CD8-positive, alpha-beta memory T cell (primary cell): ENCODE measurements at places on chromosomes 11 and 22. TPM values are rescaled to one million over a fixed set of nuclear protein-coding genes. Genes with fewer than 3 reads are reported as not detected.

GRCh38 chr11:95134491-95134890 lies 44.8 kb downstream of the ENDOD1 start:
- no peak for DNase-seq
- H3K4me1 ChIP-seq = no peaks in the 10 kb centered on the region
- H3K27ac ChIP-seq = no peak overlapping the region

DNA sequence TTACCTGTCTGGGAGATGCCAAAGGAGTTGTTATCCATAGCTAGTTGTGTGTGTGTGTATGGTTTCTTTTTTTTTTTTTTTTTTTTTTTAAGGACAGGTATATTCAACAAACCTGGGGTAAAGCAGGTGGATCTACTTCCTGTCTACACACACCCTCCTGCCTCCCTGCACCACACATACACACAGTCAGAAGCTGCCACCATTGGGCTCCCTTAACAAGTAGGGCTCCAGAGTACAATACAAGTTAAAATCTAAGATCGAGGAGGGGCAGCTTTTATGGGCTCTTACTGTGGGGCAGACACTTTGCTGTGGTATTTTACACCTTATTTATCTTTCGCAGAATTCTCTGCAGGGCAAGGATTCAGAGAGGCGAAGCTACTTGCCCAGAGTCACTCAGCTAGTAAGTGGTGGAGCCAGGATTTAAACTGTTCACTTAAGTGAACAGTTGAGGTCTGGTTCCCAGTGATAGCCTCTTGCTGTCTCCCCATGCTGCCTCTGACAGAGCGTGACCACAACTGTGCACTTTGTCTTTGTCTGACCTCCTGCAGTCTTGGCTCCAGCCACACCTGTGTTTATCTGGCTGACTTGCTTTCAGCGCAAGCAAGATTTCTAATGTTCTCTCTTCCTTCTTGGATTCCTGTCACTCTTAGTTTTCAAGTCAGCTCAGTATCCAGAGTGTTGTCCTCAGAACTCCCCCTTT lies 135.0 kb downstream of the CSNK2A3 start:
- H3K36me3 ChIP-seq = no peaks in the 10 kb centered on the region
- no peak for DNase-seq
- H3K27me3 ChIP-seq = no peaks in the 10 kb centered on the region
- no peak overlapping the region for H3K27ac ChIP-seq
- no peaks in the 10 kb centered on the region for H3K4me1 ChIP-seq

Gene MRPL48
- 66.7 TPM for total RNA-seq

DNA sequence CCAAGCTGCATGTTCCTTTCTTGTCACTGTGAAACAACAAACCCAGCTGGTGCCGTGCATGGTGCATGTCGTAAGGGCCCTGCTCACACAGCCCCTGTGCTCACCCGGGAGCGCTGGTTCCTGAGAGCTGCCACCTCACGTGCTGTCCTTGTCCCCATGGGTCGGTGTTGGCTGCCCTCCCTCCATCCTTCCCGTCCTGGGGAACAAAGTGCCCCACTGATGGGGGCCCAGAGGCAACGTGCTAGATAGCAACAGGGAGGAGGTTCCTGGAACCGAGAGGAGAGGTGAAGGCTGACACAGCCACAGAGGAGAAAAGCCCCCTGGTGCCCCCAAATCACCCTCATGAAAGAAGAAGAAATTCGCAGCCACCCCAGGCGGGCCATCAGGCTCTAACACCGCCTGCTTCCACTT lies 56.6 kb upstream of the SLC22A12 start:
- H3K4me3 ChIP-seq = no peak overlapping the region
- DNase-seq = no peak
- no peaks in the 10 kb centered on the region for H3K36me3 ChIP-seq
- no peaks in the 10 kb centered on the region for H3K4me1 ChIP-seq
- peaks cover 11% of the 10 kb centered on the region for H3K27me3 ChIP-seq
- no peak overlapping the region for H3K27ac ChIP-seq

Gene PRG2
- total RNA-seq = not detected

DNA sequence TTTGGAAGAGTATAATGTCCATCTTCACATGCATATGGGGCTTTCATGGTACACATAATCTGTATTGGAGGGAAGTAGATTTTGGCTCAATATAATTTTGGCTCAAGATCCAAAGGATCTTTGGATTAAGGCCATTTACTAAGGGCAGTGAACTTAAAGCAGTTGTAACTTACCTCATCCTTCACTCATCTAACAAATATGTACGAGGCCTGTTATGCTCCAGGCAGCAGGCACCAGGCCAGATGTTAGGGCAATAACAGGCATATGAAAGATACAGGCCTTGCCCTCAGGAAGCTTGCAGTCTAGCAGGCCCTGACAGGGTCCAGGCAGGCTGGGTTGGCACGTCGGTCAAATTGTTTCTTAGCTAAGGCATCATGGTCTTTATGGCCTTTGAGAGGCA lies 44.6 kb downstream of the LIF start:
- no peak overlapping the region for H3K4me3 ChIP-seq
- no peaks in the 10 kb centered on the region for H3K27me3 ChIP-seq
- H3K4me1 ChIP-seq = peaks cover 2% of the 10 kb centered on the region
- no peak overlapping the region for H3K27ac ChIP-seq
- no peaks in the 10 kb centered on the region for H3K36me3 ChIP-seq

- H3K36me3 ChIP-seq = no peaks in the 10 kb centered on the region
- H3K4me3 ChIP-seq = peak overlapping the region; percentile 84
- peaks cover 23% of the 10 kb centered on the region for H3K4me1 ChIP-seq
- H3K27me3 ChIP-seq = no peaks in the 10 kb centered on the region
- no peak for DNase-seq
- peak overlapping the region; percentile 77 for H3K27ac ChIP-seq
Measured at GRCh38 chr11:57568330-57568766, 876 bp upstream of the UBE2L6 start.

DNA sequence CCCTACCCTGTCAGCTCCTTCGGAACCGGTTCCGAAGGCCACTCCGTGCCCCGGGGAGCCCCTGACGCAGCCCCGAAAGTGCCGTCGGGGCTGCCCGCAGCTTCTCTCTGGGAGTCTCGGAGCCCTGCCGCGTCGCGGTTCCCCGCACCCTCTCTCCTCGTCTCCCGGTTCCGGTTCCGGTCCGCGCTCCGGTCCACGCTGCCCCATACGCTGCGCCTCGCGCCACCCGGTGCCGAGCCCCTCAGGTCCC lies 618 bp downstream of the MTA2 start:
- H3K27ac ChIP-seq = peak overlapping the region; percentile 86
- peaks cover 29% of the 10 kb centered on the region for H3K4me1 ChIP-seq
- peak overlapping the region; percentile 89 for H3K4me3 ChIP-seq
- DNase-seq = no peak

- peak overlapping the region; percentile 70 for H3K27ac ChIP-seq
- H3K4me1 ChIP-seq = peaks cover 38% of the 10 kb centered on the region
- DNase-seq = no peak
- peak overlapping the region; percentile 67 for H3K4me3 ChIP-seq
- H3K36me3 ChIP-seq = peaks cover 12% of the 10 kb centered on the region
Measured at GRCh38 chr11:65615950-65616574, 486 bp downstream of the PCNX3 start.

GRCh38 chr11:96114178-96115064 lies 190.5 kb upstream of the MTMR2 start:
- H3K4me1 ChIP-seq = peaks cover 7% of the 10 kb centered on the region
- no peak overlapping the region for H3K27ac ChIP-seq
- no peak overlapping the region for H3K4me3 ChIP-seq
- no peaks in the 10 kb centered on the region for H3K36me3 ChIP-seq
- no peak for DNase-seq

DNA sequence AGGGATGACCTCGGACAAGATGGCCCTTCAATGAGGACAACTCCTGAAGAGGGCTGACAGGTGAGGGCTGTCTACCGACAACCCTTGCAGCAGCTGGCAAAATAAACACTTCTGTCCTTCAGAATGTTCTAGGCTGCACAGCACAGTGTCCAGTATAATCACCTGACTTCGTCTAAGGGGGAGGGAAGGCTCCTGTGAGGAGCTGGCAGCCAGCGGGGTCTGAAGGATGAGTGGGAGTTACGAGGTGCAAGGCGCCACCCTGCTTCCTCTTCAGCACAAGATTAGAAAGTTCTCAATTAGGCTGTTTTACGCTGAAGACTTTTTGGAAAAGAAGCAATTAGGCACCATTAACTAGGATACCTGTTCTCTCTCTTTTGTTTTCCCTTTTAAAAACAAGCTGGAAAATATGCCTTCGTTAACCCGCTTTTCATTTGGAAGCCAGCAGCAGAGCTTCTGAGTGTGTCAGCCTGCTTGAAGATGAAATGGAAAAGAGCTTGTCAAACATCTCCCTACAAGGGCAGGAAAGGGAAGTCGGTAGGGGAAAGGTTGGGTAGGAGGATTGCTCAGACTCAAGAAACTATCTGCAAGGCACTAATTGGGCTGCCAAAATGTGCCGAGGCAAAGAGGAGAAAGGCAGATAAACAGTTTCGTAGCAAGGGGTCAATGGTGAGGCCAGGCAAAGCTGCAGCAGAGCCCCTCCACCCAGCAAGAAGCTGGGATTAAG lies 592.2 kb upstream of the CADM1 start:
- no peak for DNase-seq
- no peak overlapping the region for H3K4me3 ChIP-seq
- no peaks in the 10 kb centered on the region for H3K36me3 ChIP-seq

- no peak overlapping the region for H3K27ac ChIP-seq
- no peaks in the 10 kb centered on the region for H3K27me3 ChIP-seq
- H3K4me3 ChIP-seq = no peak overlapping the region
- DNase-seq = no peak
Measured at GRCh38 chr11:43921561-43922294, 20.7 kb upstream of the C11orf96 start.

DNA sequence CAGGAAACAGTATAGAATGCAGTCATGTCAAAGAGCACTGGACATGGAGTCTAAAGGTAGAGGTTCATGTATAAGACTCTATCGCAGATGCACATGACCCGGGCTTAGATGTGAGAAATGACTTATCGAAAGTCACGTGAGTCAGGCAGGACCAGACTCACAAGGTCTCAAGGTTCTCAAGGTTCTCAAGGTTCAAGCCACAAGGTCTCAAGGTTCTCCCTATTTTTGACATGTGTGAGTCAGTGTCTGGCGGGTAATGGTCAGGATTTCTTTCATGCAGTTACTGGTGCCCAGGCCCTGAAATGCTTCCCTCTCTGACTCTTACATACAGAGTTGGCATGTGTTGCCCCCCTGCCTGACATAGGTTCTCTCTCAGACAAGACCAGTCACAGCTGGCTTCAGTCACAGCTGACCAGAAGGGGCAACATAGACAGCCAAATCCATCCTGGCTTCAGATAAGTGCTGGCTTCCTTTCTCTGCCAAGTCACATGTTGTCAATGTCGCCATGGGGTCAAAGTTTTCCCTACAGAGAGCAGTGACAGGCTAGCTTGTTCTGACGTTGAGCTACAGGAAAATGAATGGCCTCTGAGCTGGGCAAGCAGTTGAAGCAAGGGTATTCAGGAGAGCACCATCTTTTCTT lies 10.1 kb downstream of the CSRP3 start:
- DNase-seq = no peak
- H3K4me3 ChIP-seq = no peak overlapping the region
- no peaks in the 10 kb centered on the region for H3K27me3 ChIP-seq
- no peak overlapping the region for H3K27ac ChIP-seq
- H3K4me1 ChIP-seq = no peaks in the 10 kb centered on the region

Gene IGLL1
- not detected for total RNA-seq

GRCh38 chr22:36997746-36998145 lies 21.5 kb downstream of the TST start:
- H3K4me1 ChIP-seq = no peaks in the 10 kb centered on the region
- H3K27me3 ChIP-seq = peaks cover 3% of the 10 kb centered on the region
- no peak overlapping the region for H3K27ac ChIP-seq

DNA sequence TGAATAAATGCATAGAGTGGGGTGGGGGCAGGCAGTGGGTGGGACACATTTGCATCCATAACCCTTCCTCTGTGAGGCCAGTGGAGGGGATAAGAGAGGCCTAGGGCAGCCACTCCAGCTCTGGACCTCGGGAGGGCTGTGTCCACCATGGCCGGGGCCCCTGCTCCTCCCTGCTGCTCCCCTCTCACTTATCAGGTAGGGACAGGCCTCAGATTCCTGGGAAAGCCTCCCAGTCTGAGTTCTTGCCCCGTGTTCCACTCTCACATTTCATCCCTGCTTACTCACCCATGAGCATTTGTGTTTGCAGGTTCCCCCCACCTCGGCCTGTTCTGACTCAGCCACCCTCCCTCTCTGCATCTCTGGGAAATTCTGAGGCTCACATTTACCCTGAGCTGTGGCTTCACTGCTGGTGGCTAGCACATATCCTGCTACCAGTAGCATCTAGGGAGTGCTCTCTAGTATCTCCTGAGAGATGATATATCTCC lies 128.7 kb upstream of the TOP3B start:
- DNase-seq = no peak
- no peak overlapping the region for H3K4me3 ChIP-seq
- no peaks in the 10 kb centered on the region for H3K36me3 ChIP-seq
- H3K4me1 ChIP-seq = peaks cover 17% of the 10 kb centered on the region
- H3K27me3 ChIP-seq = no peaks in the 10 kb centered on the region

DNA sequence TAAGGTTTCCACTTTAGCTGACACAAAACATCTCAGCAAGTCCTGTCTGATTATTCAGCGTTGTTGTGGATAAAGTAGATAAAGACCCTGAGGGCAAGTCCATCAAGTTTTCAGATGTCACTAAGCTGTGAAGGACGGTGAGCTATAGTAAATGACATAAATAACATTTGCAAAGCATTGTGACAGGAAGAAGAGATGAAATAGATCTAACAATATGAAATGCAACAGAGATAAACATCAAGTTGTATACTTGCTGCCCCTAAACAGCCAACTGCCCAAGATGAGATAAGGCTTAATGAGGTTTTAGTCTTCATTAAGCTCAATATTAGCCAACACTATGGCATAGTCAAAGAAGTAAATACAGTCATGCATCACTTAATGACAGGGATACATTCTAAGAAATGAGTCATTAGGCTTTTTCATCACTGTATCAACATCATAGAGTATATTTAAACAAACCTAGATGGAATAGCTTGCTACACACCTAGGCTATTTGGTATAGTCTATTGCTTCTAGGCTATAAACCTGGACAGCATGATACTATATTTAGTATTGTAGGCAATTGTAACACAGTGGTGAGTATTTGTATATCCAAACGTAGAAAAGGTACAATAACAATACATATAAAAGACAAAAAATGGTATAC lies 625.1 kb upstream of the ANO5 start:
- no peak for DNase-seq
- no peak overlapping the region for H3K4me3 ChIP-seq
- no peaks in the 10 kb centered on the region for H3K4me1 ChIP-seq
- H3K27me3 ChIP-seq = no peaks in the 10 kb centered on the region

DNA sequence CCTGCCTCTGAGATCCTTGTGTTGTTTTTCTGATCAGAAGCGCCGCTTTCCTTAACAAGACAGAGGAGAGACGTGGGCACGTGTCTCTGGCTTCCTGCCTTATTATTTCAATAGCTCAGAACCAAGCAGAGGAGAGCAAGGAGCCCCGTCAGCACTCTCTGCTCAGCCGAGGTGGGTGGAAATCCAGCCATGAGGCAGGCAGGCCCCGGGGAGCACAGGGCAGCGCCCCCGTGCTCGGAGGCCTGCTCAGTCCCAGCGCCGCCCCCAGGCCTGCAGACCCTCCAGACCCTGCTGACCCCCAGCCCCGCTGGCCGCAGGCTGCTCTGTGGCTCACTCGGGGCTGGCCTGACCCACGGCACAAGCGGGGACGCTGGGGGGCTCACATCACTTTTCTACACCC lies 162.8 kb downstream of the BRD1 start:
- H3K4me3 ChIP-seq = no peak overlapping the region
- no peak for DNase-seq
- H3K27me3 ChIP-seq = no peaks in the 10 kb centered on the region
- H3K27ac ChIP-seq = no peak overlapping the region
- H3K36me3 ChIP-seq = no peaks in the 10 kb centered on the region
- peaks cover 8% of the 10 kb centered on the region for H3K4me1 ChIP-seq

Gene C1QTNF5
- not detected for total RNA-seq

Gene CATSPERZ
- not detected for total RNA-seq

Gene CNTF
- 2.9 TPM for total RNA-seq
